ENCODE measurements at places on chromosomes 13 and 19.

GRCh38 chr13:48808683-48809082 lies 155.0 kb downstream of the CYSLTR2 start:
- DNase-seq: no peak

- DNase-seq: no peak
These were observed at the start of gene TLE5 for GRCh38 chr19:3062165-3063105. Gene TLE5, minus strand, starts transcription at chr19:3062495. Its CDS starts 295 bp downstream, at chr19:3062200.

GRCh38 chr19:42323473-42323851 lies 2.0 kb upstream of the MEGF8 start:
- peak; percentile 34 for DNase-seq

DNA sequence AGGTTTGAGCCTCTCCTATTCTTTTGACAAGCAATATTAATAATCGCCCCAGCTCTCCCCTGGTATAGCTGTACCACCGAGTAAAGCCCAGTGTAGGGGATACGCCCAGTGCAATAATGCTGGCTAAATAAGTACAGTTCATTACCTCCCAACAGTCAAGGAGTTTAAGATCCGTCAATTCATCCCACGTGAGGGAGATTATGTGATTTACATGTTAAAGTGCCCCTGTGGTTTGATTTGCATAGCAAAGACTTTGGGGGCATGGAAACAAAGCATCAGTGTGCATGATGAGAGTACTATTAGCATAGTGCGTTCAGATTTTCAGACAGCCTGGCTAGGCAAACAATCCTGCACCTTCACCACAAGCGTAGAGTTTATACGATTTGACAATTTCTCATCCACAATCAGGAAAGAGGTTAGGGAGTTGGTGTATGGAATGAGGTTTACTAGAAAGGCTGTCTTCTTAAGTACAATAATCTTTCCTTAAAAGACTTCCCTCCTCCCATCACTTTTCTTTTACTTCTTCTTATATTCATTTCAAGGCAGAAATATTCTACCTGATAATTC lies 754.0 kb downstream of the DIAPH3 start:
- no peak for DNase-seq

DNA sequence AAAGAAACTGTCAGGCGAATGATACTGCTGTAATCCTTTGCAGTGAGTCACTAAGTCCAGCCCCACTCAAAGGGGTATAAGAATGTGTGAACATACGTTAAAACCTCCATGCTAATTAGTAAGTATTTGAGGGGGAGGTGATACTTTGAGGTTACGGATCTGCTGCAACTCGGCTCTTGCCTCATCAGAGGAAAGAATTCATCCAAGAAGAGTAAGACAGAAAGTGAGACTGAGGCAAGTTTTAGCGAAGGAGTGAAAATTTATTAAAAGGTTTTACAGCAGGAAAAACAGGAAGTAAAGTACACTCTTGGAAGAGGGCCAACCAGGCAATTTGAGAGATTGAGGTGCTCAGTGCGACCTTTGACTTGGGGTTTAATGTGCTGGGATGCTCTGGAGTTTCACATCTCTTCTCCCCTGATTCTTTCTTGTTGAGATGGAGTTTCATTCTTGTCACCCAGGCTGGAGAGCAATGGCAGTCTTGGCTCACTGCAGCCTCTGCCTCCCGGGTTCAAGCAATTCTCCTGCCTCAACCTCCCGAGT lies 9.8 kb downstream of the CLEC4M start:
- DNase-seq: no peak

DNA sequence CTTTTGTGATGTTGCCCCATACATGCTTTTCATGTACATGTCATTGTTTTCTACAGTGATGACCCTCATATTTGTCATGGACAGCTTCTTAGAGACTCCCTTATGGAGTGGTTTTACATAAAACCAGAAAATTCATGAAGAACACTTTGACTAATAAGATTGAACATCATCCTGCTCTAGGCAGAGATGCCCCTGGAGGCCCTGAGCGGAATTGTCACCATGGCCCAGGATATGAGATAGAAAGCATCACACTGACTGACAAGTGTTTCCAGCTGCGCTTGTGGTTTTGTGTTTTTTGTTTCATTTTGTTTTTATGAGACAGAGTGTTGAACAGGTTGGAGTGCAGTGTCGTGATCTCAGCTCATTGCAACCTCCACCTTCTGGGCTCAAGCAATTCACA lies 22.2 kb downstream of the ZNF701 start:
- no peak for DNase-seq

- DNase-seq: no peak
These were observed 37.6 kb upstream of the HOMER3 start for GRCh38 chr19:18978616-18979015.

GRCh38 chr19:38429055-38429810 lies 3.2 kb upstream of the RASGRP4 start:
- no peak for DNase-seq
